ENCODE measurements at places on chromosomes 3 and 15.

DNA sequence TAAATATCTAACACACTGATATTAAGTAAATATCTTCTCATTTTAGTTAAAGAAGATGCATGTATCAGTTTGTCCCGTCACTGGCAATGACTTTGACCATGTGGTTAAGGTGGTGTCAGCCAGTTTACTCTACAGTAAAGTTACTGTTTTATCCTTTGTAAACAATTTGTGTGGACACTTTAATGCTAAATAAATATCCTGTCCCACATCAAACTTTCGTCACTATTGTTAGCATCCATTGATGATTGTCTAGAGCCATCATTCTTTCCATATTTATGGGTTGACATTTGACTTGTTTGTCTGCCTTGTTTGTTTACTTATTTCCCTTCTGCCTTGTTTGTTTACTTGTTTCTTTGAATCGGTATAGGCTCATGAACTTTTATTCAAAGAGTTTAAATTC, 11.0 kb upstream of the GPD1L start:
- DNase-seq = no peak

DNA sequence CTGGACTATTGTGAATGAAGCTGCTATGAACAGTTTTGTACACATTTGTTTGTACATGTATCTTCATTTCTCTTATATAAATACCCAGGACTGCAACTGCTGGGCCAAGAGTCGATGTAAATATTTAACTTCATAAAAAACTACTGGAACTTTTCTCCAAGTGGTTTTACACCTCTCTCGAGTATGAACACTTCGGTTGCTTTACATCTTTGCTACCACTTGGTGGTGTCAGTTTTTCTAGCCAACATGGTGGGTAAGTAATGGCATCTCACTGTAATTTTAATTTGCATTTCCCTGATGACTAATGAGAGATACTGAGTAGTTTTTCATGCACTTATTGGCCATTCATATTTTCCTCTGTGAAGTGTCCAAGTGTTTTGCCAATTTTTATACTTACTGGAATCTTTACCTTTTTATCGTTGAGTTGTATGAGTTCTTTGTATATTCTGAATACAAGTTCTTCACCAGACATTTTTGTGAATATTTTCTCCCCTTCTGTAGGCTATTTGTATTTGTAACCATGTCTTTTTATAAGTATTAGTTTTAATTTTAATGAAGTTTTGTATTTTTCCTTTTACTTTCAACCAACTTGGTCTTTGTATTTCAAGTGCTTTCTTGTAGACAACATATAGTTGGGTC, 44.4 kb downstream of the PCOLCE2 start:
- DNase-seq = peak; percentile 72

DNA sequence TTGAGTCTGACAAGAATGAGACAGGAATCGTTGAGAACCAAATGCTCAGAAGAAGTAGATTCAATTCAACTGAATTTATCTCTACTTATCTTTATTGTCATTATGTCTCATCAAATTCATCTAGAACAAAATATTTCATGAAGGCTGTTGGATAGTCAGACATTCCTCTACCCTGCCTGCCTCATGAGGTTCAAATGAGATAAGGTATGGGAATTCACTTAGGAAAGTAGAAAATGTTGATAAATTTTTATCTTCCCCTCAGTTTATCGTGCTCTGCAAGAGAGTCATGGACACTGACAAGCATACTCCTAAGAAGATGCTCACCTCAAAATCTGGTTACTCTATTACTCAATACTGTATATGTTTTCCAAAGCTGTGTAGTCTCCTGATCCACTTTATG, 149.7 kb upstream of the CDIN1 start:
- no peak for DNase-seq

- DNase-seq = no peak
These were observed 37.0 kb downstream of the RASA2 start for GRCh38 chr3:141523615-141524375.

DNA sequence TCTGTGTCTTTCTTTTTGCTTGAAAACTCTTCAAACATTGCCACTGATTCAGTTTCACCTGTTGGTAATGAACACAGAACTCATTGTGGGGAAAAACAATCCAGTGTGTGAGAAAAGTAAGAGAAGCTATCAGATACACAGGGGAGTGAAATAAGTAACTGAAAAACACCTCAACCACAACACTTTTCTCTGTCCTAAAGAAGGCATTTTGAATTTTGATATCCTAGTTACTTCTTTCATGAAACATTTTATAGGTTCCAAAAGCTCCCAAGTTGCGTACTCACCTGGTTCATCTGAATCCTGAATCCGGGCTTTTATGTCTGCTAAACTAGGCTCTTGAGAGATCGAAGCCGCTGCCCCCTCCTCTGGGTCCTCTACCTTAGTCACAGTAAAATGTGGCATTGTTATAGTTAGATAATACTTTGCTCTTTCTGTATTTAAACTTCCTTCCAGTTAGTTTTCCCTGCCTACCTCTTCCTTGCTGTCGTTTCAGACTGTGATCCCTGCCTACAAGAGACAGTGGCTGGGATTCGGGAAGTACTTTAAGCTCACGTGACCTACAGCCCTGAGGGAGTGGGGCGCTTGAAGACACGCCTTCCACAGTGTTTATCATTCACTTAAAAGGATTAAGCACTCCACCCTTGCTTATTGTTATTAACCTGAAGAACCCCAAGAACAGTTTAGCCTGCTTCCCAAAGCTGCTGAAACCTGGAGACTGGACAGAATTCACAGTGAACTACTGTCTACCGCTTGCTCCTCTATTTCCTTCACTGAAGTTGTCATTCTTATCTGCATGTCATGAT, 19.1 kb downstream of the SLC12A6 start:
- peak; percentile 76 for DNase-seq

DNA sequence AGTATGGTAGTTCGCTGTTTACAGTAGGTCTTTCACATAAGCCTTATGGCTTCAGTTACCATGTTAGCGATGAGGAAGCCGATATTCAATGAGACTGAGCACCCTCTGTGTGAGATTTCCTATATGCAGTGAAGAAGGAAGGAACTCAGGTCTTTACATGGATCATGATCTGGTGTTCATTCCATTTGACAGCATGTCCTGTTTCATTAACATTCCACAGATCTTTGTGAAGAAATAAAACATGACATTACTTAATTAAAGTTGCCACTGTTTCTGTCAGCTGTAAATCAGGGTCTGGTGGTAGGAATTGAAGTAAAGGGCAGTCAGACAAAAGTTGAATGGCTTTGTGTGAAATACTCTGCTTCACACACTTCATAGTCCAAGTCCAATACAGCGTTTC, 768.6 kb downstream of the ZPLD1 start:
- DNase-seq = no peak

- no peak for DNase-seq
These were observed 45.8 kb downstream of the SEMA3G start for GRCh38 chr3:52399131-52399530.

- DNase-seq = no peak
These were observed 346.6 kb downstream of the ERC2 start for GRCh38 chr3:56121716-56122115.

- DNase-seq = no peak
These were observed 65.2 kb upstream of the SEC13 start for GRCh38 chr3:10386121-10386520.

DNA sequence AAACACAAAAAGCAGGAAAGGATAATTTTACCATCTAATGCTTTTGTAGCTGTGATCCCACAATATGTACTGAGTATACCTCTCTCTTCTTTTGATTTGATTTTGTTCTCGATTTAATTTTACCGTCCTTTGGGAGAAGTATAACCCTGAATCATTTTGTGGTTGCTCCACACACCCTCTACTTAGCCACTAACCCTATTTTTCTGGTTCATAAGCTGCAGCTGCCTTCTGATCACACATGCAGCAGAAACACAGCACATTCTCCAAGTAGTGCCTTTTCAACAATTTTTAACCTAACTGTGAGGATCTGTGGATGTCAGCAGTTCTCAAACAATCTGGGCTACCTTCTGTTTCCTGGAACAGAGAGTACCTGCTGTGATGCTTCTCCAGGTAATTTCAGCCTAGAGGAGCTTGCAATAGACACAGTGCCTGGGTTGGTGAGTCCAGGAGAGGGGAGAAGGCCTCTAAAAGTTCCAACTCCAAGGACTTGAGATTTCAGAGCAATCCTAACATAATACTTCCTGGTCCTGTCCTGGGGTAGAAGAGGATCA, 40.3 kb downstream of the HGD start:
- no peak for DNase-seq

DNA sequence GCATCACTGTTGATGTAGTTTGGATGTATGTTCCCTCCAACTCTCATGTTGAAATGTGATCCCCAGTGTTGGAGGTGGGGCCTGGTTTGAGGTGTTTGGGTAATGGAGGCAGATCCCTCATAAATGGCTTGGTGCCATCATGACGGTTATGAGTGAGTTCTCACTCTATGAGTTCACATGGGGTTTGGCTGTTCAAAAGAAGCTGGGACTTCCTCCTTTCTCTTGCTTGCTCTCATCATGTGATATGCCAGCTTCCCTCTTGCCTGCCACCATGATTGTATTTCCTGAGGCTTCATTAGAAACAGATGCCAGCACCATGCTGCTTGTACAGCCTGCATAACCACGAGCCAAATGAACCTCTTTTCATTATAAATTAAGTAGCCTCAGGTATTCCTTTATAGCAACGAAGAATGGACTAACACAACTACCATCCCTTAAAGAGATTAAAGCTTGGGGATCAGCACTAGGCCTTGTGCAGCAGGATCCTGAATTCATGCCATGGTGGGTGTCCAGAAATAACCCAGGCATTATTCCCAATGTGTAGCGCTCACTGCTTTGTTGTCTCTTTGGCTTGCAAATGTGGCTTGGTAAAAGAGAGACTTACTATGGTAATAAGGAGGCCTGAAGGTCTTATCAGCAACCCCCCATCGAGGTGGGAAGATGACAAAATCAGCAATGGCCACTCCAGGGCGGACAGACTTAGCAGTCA, 41.9 kb downstream of the NDUFB4 start:
- DNase-seq = no peak

- no peak for DNase-seq
These were observed 79.5 kb upstream of the PRR23C start for GRCh38 chr3:139124197-139124596.

DNA sequence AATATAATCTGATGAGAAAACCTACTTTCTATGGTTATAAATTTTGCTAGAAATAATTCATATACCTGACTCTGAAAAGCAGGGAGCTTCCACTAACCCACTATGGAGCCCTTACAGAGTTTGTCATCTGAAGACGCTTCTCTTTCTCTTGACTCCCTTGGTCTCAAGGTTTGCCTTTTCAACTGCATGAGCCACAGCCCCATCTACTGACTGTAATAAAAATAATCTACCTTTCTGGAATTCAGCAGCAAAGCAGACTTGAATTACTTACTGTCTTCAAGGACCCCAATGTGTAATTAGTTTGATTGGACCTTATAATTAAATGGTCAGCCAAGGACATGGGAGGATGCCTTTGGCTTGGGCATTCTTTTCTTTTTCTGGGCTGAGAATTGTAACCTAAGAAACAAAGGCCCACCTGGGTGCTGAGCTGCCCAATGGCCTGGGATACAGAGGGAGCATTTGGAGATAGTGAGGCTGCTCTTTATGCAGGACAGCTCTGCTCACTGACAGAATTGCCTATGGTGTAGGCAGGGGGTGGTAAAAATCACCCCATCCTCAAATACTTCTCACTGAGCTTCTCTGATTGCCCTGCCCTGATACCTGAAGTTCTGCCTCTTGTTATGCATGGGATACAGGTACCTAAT, 178.6 kb upstream of the TRIM42 start:
- peak; percentile 62 for DNase-seq

- no peak for DNase-seq
These were observed 164.6 kb upstream of the BCL6 start for GRCh38 chr3:187909866-187910265.

DNA sequence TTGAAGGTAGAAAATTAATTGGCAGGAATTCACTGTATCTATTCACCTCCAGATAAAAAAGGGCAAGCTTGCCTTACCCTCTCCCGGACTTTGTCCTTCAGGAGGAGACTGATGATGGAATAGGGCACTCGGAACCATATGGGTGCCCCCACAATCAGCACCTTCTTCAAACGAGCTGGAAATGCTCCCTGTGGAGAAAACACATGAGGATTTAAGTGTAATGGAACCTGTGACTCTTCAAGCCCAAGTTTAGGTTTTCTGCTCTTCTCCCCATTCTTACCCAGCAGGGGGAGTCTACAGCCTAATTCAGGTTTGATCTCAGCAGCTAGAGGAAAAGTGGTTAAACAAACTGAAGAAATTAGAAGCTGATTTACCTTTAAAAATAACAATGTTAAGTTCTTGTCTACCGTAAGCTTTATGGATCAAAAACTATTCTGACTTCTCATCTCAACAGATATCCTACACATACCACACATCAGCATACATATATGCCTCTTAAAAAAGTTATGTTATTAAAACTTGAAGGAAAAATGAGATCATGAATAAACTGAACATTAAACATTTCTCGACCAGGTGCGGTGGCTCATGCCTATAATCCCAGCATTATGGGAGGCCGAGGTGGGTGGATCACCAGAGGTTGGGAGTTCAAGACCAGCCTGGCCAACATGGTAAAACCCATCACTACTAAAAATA, 57.5 kb upstream of the SIN3A start:
- DNase-seq = peak; percentile 57

GRCh38 chr15:48563934-48564333, 81.6 kb downstream of the FBN1 start:
- no peak for DNase-seq

DNA sequence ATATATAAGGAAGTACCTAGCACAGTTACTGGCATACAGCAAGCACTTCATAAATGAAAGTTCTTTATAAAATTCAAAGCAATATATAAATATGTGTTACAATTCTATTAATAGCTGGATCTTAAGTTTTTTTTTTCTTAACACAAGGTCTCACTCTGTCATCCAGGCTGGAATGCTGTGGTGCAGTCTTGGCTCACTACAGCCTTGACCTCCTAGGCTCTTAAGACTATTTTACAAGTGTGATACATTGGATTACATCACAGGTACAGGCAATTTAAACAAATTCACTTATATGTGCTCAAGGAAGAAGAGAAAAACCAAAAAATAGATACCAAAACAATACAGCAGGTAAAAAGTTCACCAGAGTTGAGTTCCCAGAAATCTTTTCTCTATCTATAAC, 60.6 kb downstream of the ZNF280D start:
- no peak for DNase-seq

- no peak for DNase-seq
These were observed 259.1 kb downstream of the PTPRG start for GRCh38 chr3:61820306-61820992.

- no peak for DNase-seq
These were observed 399.1 kb downstream of the SI start for GRCh38 chr3:164679245-164679644.

- DNase-seq = no peak
These were observed 22.8 kb downstream of the PTH1R start for GRCh38 chr3:46900356-46900755.

Data from GM23338 (cell line).